RWPE1 (cell line): ENCODE measurements at places on chromosomes 4 and X.

GRCh38 chr4:150212927-150213326 lies 134.7 kb downstream of the DCLK2 start:
- DNase-seq = peak; percentile 24

DNA sequence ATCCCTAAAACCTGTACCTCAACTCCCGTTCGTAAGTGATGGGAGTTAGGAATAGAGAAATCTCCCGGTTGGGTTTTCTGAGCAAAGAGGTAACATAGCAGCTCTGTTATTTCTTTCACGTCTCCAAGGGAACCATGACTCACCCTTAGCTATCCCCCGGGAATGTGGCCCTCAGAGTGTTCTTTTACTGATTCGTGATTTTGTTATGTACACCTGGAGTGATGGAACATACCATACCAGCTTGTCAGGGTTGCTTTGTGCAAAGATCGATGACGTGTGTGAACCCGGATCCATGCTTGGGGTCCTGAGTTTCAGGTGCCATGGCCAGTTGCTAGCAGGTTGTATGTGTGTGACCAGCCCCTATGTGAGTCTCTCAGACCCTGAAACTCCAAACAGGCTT lies 52.6 kb downstream of the HPRT1 start:
- DNase-seq = peak; percentile 91

DNA sequence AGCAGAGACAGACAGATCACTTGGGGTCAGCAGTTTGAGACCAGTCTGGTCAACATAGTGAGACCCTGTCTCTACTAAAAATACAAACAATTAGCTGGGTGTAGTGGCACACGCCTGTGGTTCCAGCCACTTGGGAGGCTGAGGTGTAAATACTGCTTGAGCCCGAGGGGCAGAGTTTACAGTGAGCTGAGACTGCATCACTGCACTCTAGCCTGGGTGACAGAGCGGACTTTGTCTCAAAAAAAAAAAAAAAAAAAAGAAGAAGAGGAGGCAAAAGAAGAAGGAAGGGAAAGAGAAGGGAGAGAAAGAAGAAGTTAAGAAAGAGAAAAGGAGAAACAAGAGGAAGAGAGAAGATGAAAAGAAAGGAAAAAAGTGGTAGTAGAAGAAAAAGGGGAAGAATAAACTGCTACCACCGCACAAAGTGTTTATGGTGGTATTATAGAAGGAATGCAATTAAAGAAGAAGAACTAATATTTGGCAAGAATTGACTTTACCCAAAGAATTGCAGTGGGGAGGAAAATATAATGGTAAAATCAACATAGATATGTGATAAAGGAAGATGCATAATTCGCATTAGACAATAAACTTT lies 19.6 kb upstream of the NSUN7 start:
- no peak for DNase-seq

GRCh38 chrX:25873196-25873595 lies 264.9 kb upstream of the MAGEB18 start:
- no peak for DNase-seq

DNA sequence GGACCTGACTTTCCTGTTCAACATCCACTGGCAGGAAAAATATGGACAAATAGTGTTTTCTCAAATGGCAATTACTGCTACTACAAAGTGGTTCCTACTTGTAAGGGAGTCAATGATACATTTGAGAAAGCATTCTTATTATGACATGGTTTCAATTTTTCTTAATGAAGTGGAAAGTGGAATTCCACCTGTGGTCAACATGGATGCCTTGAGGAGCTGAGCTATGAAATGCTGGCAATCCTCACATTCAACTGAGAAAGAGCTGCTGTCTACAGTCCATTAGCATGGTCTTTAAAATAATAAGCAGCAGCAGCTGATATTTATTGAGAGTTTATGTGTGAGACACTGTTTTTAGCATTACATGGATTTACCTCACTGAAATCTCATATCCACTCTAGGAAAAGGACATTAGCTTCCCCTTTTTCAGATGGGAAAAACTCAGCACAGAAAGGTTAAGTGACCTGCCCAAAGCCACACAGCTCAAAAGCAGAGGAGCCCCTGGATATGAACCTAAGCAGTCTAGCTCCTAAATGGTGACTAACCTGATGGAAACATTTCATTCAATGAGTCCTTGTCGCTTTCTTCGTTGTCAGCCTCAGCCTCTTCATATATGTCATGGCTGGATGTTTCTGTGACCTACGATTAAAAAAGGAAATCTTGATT lies 29.2 kb downstream of the MAP7D3 start:
- DNase-seq = no peak

GRCh38 chr4:2072971-2073807 lies 14.1 kb downstream of the NAT8L start:
- DNase-seq = no peak

- DNase-seq = no peak
These were observed 215.5 kb upstream of the UGT8 start for GRCh38 chr4:114383067-114383466.

- DNase-seq = no peak
These were observed 3.4 kb downstream of the AKAP14 start for GRCh38 chrX:119899125-119899524.
